Breast epithelium (tissue), 4 donors: ENCODE measurements at places on chromosomes 1 and 21. TPM values are rescaled to one million over a fixed set of nuclear protein-coding genes. Genes with fewer than 3 reads are reported as not detected.
A peak's percentile ranks its signal among the peaks of the same experiment; 100 is the strongest.

DNA sequence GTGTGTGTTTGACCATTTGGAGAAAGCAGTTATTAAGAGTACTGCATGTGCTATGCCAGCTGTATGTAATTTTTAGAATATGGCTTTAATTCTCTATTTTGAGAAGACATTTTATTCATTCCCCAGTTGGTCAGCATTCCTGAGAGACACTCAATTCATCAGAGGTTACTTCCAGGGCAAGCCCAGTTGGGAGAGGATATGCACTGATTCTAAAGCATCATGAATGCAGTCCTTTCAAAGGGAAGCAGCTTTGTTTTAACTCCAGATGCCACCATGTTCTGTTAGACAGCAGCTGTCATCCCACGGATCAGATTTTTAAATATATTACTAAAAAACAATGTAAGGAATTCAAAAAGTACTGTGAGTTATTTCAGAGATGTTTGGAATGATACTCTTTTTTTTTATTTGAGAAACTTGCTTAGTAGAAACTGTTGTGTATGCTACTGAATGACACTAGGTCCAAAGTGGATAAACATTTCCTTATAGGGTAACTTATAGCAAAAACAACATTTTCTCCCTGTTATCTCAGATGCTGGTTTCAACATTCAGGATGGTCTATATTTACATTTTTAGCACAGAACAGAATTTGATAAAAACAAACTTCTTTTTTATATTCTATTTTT is 149.5 kb upstream of the B3GALT2 start:
- DNase-seq, result no peak

DNA sequence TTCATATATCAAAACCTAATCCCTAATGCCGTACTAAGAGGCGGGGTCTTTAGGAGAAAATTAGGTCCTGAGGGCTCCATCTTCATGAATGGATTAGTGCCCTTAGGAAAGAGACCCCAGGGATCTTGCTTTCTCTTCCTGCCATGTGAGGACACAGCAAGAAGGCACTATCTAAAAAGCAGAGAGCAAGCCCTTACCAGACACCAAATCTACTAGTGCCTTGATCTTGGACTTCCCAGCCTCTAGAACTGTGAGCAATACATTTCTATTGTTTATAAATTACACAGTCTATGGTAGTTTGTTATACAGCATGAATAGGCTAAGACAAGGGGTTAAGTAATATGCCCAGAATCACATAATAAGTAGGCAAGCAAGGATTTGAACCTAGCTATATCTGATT is 42.9 kb downstream of the STYXL2 start:
- no peak for DNase-seq

DNA sequence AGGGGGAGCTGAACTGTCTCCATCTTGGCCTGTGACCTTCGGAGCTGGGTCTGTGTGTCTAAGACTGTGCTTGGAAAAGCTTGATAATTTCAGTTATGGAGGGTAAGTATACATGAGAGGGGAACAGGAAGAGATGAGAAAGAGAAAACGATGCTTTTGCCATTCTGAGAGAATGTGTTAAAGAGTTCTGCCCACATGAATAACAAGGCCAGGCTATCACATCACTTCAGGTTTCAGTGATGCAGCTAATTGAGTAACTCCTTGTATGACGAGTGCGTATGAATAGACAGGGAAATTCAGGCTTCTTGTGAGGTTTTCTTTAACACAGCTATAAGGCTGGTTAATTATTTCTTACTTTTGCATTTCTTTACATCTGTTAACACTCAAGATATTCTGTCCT is 81.0 kb downstream of the PLPPR5 start:
- no peak for DNase-seq

GRCh38 chr1:152048416-152049009 is 11.7 kb upstream of the S100A11 start:
- peak; percentile 93 for DNase-seq

Gene SLAMF1
- 0.98 TPM for total RNA-seq

GRCh38 chr1:42848823-42849537 is 2.6 kb downstream of the ZNF691 start:
- no peak for DNase-seq

Gene HCRTR1
- total RNA-seq, result not detected

DNA sequence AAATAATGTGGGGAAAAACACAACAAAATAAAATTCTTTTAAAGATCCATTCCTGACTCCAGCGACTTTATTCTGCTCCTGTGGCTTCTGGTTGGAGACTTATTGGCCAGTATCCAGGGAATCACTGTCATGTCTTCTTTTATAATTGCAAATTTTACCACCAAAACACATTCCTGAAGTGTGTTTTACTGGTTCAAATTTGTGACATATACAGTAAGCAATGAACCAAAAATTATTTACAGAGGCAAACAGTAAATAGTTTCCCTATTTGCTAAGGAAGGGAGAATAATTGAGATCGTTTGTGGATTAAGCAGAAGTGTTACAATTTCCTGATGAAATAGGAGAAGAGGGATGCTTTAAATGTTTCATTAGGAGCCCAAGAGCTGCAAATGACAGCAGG is 118.7 kb downstream of the ZNF281 start:
- DNase-seq, result no peak

GRCh38 chr1:217620814-217621213 is 10.1 kb downstream of the GPATCH2 start:
- no peak for DNase-seq

GRCh38 chr1:33335020-33335419 is 14.1 kb upstream of the A3GALT2 start:
- no peak for DNase-seq

DNA sequence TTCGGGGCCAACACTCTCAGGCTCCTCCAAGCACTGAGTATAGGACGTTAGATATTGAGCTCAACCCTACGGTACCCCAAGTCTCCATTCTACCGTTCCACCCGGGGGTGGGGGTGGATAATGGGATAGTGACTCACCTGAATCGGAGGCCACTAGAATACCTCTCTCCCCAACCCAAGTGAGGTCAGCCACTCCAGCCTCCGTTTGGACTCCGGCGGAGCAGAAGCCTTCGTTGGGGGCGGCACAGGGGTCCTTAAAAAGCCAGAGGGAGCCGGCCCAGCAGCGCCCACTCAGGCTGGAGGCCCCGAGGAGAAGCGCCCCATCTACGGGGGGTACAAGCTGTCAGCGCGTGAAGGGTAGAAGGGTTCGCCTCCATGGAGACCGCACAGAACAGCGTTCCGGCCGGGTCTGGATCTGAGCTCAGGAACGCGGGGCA is 556 bp downstream of the WDR77 start:
- DNase-seq, result no peak
